ENCODE measurements at places on chromosomes 7 and 10.

DNA sequence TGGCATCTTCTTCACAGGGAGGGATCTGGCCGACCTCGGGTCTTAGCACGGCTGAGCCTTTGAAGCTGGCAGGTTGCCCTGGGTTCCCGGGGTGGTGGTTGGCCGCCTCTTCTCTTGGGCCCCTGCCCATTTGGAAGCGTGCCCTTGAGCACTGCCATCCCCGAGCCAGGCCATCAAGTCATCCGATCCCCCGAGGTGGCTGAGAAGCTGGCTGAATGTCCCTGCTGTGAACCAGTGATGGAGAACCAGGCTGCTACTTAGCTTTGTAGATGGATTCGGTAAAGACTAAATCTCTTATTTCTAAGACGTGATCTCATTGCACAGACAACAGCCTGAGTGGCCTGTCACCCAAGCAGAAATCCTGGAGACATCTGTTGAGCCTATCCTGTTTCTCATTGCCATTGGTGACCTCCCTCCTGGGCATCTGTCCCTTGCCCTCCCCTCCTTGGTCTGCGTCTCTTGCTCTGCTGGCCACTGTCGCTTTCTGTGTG, 74.3 kb downstream of the GRK5 start:
- peak; percentile 74 for DNase-seq

DNA sequence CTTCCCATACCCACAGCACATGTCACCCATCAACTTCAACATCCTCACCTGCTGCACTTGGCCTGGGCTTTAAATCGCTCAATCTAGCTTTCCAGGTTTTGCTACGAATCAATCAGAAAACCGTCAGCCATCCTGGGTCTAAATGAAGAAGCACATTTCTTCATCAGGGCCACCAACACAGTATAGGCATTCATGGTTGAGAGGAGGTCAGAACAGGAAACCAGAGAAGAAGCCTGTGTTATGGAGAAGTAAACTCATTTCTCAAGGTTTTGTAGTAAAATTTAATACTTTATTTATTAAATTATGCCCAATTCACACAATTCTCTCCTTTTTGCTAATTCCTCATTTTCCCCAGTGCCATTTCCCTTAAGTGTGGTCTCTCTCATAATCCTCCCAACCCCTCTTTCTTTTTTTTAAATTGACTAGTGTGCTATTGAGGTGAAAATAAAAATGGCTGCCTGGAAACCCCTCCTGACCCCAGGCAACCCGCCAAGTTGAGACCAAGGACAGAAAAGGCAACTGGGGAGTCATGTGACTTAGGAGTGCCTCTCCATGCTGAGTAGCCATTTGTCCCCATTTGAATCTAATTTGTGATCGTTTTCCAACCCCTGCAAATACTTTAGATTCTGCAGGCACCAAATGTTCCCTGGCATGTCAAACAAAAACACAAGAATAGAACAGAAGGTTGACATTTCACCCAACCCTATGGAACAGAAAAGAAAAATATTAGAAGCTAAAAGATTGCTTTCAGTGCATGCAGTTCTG, 181.1 kb upstream of the NAMPT start:
- no peak for DNase-seq

DNA sequence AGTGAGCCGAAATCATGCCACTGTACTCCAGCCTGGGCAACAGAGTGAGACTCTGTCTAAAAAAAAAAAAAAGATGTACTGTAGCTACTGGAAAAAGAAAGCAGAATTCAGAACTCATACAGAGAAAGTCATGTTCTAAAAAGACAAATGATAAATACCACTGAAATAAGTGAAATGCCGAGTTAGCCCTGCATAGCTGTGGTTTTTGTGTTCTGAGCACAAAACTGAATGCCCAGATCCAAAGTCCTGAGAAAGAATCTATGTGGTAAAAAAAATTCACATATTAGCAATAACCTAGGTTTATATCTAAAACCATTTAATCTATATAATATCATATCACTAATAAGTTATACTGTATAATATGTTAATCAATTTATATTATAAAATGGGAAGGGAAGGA, 29.3 kb upstream of the HECW1 start:
- no peak for DNase-seq

- no peak for DNase-seq
Measured at GRCh38 chr7:86949052-86949778, 110.2 kb downstream of the ELAPOR2 start.

DNA sequence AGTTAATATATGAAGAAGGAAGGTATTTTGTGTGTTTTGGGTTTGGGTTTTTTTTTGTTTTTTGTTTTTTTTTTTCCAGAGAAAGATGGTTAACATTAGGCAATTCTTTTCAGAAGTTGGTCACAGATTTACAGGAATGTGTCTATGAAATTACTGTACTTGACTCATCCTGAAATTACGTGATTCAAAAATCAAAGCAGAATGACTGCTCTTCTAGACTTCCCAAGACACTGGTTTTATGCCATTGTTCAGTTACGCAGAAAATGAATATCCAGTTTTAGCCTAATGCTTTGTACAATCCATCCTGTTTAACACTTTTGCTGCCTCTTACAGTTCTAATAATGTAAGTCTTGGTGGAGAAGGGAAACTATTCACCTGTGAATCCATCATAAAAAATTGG, 39.7 kb upstream of the CELF2 start:
- DNase-seq, result no peak

DNA sequence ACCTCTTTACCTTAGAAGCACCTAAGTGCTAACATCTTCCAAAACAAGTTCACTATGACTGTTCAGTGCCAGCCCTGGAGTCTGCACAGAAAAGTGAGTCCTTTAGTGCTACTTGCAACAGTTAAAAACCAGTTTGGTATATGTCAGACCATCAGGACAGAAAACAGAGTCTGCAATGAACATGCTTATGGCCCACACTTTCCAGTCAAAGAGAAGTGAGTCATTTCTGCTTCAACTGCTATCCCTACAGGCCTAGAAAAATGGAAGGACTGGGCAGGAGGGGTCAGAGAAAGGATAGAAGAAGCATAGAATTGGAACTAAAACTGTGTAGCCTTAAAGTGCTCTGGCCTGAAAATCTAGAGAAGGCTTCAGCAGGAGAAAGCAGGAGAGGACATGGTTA, 108.0 kb downstream of the PDE1C start:
- no peak for DNase-seq

DNA sequence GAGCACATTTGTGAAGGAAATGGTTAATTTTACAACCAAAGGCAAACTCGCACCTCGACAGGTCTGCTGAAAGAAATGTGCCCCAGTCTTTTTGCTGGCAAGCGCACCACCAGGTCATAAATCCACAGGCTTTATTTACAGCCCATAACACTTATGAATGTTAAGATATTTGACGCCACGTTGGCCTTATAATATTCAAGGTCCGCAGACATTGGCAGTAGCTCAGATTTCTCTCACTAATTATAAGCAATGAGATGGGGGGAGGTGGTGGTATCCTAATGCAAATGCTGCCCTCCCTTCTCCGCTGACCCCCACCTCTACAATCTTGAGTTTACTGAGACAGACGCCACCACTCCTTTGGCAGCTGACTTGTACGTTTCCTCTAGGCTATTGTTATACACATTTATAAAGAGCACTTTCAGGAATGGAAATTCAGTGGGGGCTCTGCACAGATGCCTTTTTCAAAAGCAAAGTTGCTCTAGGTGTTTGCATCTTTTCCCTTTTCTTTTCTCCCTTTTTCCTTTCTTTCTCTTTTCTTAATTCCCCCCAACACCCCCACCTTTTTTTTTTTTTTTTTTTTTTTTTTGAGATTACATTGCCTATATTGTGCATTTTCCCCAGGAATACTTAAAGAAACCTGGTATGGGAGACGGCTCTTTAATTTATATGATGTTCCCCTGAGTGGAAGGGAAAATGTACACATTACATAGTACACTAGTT, 6.7 kb downstream of the TCF7L2 start:
- DNase-seq, result no peak

DNA sequence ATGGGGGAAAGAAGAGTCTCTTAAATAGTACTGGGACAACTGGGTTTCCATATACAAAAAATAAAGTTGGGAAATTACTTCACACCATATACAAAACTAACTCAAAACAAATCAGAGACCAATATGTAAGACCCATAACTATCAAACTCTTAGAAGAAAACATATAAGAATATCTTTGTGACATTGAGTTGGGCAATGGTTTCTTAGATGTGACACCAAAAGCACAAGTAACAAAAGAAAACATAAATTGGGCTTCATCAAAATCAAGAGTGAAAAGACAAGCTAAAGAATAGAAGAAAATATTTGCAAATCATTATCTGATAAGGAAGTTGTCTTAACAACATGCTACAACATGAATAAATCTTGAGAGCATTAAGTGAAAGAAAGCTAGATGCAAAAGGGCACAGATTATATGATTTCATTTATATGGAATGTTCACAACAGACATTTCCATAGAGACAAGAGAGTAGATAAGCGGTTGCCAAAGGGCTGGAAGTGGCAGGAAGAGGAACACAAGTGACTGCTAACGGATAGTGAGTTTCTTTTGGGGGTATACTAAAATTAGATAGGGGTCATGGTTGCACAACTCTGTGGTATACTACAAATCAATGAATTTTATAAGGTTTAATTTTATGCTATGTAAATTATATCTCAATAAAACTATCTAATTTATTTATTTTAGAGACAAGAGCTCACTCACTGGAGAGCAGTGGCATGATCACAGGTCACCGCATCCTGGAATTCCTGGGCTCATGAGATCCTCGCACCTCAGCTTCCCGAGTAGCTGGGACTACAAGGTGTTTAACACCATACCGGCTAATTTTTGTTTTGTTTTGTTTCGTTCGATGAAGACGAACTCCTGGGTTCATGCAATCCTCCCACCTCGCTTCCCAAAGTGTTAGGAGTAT, 35.4 kb downstream of the JMJD1C start:
- DNase-seq, result no peak

DNA sequence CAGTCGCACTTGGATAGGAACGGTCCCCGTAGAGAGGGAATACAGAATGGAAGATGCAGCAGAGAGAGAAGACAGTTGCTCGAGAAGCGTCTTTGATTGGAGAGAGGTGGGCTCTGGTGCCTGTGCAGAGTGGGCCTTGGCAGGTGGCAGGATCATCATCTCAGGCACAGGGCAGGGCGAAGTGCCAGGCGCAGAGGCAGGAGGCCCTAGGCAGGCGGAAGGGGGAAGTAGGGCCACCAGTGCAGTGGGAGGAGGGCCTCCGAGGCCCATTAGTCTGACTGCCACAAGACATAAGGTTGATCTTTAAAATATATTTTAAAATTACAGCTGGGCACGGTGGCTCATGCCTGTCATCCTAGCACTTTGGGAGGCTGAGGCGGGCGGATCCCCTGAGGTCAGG, 10.1 kb downstream of the CARD11 start:
- DNase-seq, result peak; percentile 41

GRCh38 chr10:97687785-97688781, 1.0 kb upstream of the AVPI1 start:
- DNase-seq, result no peak

GRCh38 chr7:85997515-85997914, 646.2 kb upstream of the GRM3 start:
- no peak for DNase-seq

DNA sequence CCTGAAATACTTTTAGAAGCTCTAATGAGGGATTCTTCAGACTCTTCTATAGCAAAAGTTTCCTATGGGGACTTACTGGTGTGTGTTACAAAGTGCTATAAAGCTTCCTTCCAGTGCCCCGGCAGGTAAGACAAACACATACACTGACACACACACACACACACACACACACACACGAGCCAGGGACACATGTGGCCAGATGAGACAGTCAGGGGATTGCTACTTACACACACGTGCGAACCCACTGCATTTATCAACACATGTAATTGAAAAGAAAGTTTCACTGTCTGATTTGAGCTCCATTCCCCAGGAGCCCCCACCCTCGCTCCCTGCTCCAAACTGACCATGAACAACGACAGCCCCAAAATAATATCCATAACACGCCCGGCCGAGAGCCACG, 119.8 kb downstream of the PRPF18 start:
- DNase-seq, result no peak

DNA sequence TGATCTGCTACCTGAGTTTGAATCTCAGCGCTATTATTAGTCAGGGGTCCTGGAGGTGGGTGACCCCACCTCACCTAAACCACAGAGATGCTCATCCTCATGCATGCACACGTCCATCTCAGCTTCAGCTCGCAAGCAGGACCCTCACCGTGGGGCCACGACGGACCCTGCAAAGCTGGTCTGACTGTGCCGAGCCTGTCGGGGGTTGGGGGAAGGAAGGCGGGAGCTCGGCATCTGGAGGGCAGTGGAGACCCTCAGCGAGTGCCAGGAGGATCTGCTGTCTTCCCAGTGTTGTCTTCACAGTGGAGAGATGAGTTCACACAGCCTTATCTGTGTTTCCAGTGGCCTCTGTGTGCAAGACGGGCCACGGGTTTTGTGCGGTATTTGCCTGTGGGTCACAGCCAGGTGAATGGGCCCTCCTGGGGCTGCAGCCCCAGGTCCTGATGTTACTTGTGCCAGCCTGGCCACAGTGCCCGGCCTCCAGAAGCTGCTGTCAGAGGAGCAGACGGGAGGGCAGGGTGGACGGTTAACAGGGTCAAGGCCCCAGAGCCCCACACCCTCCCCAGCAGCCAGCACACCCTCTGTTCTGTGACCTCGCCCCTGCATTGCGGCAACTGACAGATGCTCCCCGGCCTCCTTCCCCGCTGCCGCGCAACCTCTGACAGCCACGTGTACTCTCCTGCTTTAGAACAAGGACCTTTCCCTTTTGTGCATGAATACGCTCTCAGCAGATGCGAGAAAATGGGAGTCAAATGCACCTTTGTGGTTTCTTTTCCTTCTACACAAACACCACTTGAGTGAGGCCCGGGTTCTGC, 528.8 kb downstream of the DNAJB6 start:
- no peak for DNase-seq

- no peak for DNase-seq
Measured at GRCh38 chr7:14322724-14323123, 333.3 kb upstream of the ETV1 start.

DNA sequence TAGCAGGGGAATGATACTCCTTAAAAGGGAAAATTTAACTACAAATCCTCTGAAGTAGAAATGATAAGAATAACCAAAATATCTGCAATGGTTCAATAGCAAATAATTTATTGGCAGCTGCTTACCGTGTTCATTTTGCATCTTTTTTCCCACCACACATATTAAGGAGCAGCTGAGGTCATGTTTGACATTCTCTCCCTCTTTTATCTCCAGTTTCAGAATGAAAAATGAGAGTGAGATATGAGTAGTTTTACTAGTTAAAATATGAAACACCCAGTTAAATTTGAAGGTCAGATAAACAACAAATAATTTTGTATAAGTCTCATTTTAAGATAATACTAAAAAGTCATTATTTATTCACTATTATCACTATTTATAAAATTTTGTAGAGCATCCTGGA, 3.1 kb downstream of the LIPN start:
- DNase-seq, result no peak

- DNase-seq, result no peak
Measured at GRCh38 chr10:130243015-130243414, 106.8 kb downstream of the GLRX3 start.

All from NCI-H524 (cell line).